ENCODE measurements at places on chromosomes 5 and 9. TPM values are rescaled to one million over a fixed set of nuclear protein-coding genes. Genes with fewer than 3 reads are reported as not detected.

GRCh38 chr5:80931411-80931810, 28.8 kb upstream of the RASGRF2 start:
- no peaks in the 10 kb centered on the region for H3K27me3 ChIP-seq
- H3K4me1 ChIP-seq: no peaks in the 10 kb centered on the region
- no peak overlapping the region for H3K4me3 ChIP-seq
- H3K27ac ChIP-seq: no peak overlapping the region
- no peaks in the 10 kb centered on the region for H3K36me3 ChIP-seq

GRCh38 chr9:106677830-106678229, 185.1 kb upstream of the ZNF462 start:
- H3K4me3 ChIP-seq: no peak overlapping the region
- H3K4me1 ChIP-seq: peaks cover 5% of the 10 kb centered on the region
- no peaks in the 10 kb centered on the region for H3K36me3 ChIP-seq
- no peaks in the 10 kb centered on the region for H3K27me3 ChIP-seq

DNA sequence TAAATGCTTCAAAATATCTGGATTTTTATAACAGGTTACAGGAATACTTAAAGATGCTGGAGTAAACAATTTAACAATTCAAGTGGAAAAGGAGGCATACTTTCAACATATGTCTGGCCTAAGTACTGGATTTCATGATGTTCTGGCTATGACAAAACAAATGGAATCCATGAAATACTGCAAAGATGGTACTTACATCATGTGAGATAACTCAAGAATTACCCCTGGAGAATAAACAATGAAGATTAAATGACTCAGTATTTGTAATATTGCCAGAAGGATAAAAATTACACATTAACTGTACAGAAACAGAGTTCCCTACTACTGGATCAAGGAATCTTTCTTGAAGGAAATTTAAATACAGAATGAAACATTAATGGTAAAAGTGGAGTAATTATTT, 35.6 kb downstream of the SLC30A5 start:
- peak; percentile 45 for DNase-seq
- H3K27me3 ChIP-seq: no peaks in the 10 kb centered on the region
- no peaks in the 10 kb centered on the region for H3K4me1 ChIP-seq

- no peaks in the 10 kb centered on the region for H3K27me3 ChIP-seq
- H3K36me3 ChIP-seq: no peaks in the 10 kb centered on the region
- DNase-seq: no peak
- H3K4me3 ChIP-seq: no peak overlapping the region
- peak overlapping the region; percentile 50 for H3K27ac ChIP-seq
- peaks cover 12% of the 10 kb centered on the region for H3K4me1 ChIP-seq
Measured at GRCh38 chr5:131783874-131784273, 12.9 kb downstream of the FNIP1 start.

- peaks cover 14% of the 10 kb centered on the region for H3K27me3 ChIP-seq
- H3K27ac ChIP-seq: no peak overlapping the region
- no peak for DNase-seq
- no peak overlapping the region for H3K4me3 ChIP-seq
Measured at GRCh38 chr5:151449297-151449696, 1.9 kb downstream of the SLC36A1 start.

The GMCL2 gene
- total RNA-seq: not detected

Data from MCF 10A (cell line).